ENCODE measurements at places on chromosomes 3 and 15.

GRCh38 chr3:14113965-14114635, 10.6 kb downstream of the CHCHD4 start:
- no peak for DNase-seq

GRCh38 chr3:170976190-170976519, 50.4 kb downstream of the SLC2A2 start:
- no peak for DNase-seq

GRCh38 chr3:67382536-67382935, 271.9 kb downstream of the SUCLG2 start:
- no peak for DNase-seq

- DNase-seq: no peak
These were observed 23.0 kb downstream of the MB21D2 start for GRCh38 chr3:192894676-192895075.

GRCh38 chr3:4509043-4509442, 15.9 kb downstream of the ITPR1 start:
- DNase-seq: no peak

- DNase-seq: no peak
These were observed 93.3 kb downstream of the PCCB start for GRCh38 chr3:136343446-136343845.

DNA sequence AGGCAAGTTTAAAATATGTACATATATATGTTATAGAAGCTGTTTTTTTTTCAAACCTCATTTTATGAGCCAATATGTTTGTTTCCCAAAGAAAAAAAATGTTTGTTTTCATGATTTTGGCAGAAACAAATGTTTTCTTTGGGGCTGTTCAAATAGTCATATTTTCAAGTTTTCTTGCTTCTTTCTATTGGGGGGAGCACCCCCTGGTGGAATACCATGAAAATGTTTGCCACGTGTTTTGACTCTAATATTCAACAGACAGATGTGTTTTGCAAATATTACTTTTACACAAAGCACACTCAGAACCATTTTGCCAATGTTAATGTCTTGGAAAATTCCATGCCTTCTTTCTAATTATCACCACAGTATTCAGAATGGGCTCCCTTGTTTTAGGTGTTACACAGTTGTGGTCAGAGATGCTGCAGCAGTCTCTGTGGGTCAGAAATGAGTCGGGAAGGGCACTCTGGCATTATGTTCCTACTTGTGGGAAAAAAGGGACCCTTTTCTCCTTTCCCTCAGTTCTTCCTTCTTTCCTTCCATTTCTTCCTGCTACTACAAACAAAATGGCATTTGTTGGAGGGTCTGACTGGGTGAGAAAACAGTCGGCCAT, 817.0 kb downstream of the TUSC7 start:
- no peak for DNase-seq

DNA sequence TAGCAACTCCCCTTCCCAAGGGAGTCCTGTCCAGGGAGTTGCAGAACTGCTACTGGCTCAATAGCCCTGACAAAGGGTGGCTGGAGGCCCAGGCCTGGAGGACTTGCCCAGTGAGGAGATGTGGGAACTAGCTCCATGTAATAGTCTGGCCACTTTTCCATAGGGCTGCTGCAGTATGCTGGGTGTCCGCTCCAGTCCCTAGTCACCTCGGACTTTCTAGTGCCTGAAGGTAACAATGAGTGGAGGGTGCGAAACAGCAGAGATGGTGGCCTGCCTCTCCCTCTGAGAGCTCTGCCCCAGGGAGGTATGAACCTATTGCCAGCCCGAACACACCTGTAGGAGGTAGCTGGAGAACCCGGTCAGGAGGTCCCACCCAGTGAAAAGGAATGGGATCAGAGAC, 42.0 kb upstream of the GCSAM start:
- no peak for DNase-seq

DNA sequence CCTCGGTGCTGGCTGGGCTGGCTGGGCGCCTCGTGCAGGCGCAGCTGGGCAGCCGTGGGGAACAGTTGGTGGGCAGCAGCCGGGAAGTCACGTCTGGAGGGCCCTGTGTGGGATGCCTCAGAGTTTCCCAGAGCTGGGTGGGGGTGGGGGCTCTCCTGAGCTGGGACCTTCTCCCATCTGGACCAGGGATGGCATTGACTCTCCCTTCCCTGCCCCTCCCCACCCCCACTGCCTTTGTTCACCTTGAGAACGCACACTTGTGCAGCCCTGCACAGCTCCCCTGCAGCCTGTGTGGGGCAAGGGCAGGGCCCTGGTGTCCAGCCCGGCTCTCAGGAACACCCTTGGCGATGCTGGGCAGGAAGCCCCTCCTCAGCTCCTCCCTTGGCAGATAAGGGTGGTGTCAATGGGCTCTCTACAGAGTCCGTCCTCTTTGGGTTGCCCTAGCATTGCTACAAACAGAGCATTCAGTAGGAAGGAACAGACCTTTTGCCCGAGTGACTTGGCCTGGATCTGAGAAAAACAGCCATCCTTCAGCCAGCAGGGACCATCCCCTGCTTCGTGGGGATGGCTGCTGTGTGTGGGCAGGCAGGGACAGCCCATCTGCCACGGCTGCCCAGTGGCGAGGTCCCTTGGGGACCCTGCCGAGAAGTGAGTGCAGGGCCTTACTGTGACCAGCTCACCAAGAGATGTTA, 25.5 kb upstream of the KLF13 start:
- no peak for DNase-seq

DNA sequence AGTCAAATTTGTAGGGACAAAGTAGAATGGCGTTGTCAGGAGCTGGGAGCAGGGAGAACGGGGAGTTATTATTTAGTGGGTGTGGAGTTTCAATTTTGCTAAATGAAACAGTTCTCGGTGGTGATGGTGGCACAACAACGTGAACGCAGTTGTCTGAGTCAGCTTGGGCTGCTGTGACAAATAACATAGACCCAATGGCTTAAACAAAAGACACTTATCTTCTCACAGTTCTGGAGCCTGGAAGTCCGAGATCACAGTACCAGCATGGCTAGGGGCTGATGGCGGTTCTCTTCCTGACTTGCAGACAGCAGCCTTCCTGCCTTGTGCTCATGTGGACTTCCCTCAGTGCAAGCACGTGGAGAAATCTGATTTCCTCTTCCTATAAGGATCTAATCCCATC, 90.2 kb downstream of the CHSY1 start:
- DNase-seq: no peak

DNA sequence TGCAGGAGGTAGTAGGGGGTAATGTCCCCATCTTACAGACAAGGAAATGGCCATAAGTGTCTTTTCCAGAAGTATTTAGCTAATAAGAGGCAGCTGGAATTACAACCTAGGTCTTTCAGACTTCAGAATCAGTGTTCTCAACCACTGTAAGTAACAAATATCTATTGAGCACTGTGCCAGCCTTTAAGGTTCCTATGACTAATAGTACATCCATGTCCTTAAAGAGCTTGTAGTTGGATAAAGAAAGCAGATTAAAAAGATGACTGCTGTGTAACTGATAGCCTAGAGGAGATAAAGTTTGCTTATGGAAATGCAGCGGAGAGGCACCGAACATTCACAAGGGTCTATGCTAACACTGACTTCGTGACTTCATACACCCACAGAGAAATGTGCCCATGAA, 136.0 kb downstream of the KCNMB2 start:
- no peak for DNase-seq

DNA sequence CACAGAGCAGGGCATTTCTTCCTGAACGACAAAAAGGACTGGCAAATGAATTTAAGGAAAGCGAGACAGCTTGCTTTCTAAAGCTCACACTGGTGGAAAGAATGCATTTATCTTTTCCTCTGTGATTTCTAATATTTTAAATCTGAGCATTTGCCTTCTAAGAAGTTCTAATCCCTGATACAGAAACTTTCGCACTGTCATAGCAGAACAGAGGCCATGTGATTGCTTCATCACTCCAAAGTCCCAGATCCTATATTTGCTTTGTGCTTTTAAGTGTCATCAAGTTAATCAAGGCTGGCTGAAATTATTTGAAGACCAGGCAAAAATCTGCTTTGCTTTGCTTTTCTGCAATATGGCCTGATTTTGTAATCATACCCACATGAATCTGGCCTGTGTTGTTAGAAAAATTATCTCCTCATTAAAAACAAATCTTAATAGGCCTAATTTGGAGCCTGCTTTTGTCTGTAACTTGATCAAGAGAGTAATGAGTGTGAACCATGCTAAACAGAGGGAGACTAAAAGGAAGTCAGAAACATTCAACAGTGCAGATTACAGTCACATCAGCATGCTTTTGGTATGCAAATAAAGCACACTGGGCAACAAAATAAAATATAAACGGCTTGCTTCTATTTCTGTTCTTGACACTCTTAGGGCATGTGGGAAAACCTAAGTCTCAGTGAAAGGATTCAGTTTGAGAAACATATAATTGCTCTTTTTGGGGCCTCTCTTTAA, 178.2 kb upstream of the ADAMTS9 start:
- DNase-seq: no peak

DNA sequence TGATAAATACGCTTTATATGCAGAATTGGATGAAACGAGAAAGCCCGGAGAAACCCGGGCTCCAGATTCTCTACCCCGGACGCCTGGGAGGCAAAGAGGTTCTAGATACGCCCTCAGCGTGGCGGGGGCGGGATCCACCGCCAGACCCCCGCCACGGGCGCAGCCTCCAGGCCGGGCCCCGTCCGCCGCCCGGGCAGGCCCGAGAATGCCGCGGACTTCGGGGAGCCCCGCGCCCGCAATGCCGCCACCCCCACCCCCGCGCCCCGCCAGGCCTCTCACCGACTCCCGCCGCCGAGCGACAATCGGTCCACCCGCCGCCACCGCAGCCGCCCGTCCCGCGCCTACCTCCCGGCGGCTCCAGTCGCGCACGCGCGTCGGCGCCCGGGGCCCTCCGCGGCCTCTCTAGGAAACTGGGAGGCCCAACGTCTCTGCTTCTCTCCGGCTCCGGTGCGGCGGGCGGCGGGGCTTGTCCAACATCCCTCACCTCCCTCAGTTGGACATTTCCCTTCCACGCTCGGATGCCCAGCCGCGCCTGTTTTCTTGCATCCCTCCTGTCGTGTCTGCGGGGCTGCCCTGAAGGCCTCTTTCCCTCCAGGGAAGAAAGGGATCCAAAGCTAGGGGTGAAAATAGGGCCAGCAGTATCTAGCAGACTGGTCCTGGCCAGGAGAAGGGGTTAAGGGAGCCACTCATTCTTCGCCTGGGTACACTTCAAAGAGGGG, at the start of gene ZNF445:
Gene ZNF445, minus strand, starts transcription at position 359 of the 719 bp plus-strand sequence. CDS start 22,121 bp downstream, outside the sequence.
- DNase-seq: peak; percentile 81

DNA sequence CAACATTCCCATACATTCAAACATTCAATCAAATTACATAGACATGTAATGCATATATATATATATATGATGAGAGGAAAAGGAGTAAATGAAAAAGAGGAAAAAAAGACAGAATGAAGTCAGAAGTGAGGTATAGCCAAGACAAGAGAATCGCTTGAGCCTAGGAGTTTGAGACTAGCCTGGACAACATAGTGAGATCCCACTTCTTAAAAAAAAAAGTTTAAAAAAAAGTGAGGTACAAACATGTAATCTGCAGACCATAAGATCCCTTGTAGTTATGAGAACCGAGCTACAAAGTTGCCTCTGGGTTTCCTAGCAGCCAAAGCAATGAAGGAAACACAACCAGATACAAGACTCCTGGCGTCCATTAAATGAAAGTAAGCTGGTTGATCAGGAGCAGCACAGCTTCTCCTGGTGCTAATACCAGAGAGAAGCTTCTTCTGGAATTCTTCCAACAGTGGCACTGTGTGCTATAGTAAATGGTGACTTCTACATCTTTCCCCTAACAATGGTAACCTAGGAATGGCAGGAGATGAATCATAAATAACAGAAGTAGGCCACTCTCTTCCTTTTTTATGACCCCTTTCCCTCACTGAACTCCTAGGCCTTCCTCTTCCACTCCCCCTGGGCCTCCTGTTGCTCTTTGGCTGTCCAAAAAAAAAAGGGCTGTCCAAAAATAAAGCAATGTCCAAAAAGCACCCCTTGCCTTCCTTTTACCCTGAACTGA, 3.5 kb downstream of the KCNMB3 start:
- DNase-seq: no peak

DNA sequence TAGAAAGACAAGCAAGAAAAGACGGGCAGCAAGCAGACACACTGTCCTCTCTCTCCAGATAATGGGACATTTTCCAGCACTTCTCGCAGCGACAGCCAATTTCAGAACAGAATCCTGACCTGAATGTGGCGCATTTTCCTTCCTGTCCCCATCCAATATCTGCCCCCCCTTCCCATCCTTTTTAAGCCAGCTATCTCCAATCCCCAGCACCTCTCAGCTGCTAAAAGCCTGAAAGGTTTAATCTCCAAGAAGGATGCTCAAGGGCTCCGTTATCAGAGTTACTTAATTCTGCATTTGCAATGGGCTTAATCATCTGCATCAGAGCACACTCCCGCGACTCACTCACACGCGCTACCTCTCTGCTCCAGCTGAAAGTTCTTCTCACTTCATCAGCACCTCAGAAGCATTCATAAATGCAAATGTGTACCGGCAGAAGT, 50.5 kb downstream of the SRGAP3 start:
- DNase-seq: no peak

- no peak for DNase-seq
These were observed 39.0 kb downstream of the RGMA start for GRCh38 chr15:93049914-93050578.

GRCh38 chr15:35720019-35720418, 174.1 kb upstream of the DPH6 start:
- DNase-seq: no peak
